ENCODE measurements at places on chromosomes 13 and 19.

GRCh38 chr13:32048816-32049215 is 17.2 kb downstream of the FRY start:
- DNase-seq: no peak

DNA sequence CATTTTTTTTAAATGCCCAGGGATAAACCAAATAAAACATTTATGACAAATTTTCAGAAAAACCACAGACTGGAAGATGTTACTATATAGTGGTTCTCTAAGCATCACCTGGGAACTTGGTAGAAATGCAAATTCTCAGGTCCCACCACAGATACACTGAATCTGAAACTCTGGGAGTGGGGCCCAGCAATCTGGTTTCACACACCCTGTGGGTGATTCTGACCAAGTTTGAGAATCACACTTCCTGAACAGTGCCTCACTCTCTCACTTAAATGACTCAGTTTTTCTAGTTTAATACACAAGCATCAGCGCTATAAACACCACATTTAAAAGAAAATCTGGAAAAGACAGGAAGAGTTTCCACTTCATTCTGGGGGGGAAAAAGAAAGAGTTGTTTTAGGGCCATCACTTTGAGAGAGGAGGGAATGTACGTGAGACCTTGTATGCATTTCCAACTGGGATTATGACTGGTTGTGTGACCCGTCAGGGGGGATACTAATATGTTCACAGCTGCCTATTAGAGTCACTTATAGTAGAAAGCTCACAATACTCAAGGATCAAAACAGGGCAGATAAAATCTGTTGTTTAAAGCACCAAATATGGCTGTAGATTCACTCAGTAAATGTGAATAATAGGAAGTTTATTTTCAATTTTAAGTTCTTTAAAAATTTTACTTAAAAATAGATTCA is 567.7 kb downstream of the GPC6 start:
- DNase-seq: no peak

DNA sequence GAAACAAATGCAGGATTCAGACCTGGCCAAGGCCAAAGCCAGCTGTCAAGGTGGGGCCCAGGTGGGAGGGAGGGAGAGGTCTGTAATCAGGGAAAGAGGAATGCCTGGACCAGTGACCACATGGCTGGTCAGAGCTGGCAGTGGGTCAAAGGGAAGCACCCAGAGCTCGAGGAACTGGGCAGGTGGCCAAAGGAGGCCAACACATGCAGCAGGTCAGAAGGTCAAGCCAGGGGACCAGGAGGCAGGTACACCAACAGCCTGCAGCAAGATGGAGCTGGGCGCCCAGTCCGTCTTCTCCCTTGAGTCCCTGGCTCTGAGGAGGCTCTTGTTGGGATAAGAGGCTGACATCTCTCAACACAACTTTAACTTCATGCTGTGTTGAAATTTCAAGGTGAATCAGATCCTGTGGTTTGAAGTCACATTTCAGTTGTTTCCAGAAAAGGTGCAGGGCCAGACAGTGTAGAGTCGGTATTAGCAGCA is 17.1 kb downstream of the GPATCH1 start:
- no peak for DNase-seq

GRCh38 chr19:17972230-17972629 is 5.3 kb downstream of the KCNN1 start:
- DNase-seq: no peak

All from vagina (tissue), 2 donors.